ENCODE measurements at places on chromosomes 7 and 10. TPM values are rescaled to one million over a fixed set of nuclear protein-coding genes. Genes with fewer than 3 reads are reported as not detected.

Gene BMPER
- total RNA-seq: not detected

Gene PTPN12
- total RNA-seq: 9.6 TPM

- H3K36me3 ChIP-seq: no peaks in the 10 kb centered on the region
- no peaks in the 10 kb centered on the region for H3K4me1 ChIP-seq
- no peak overlapping the region for H3K4me3 ChIP-seq
- no peak for DNase-seq
- H3K27me3 ChIP-seq: no peaks in the 10 kb centered on the region
These were observed 185.8 kb downstream of the HGF start for GRCh38 chr7:81583882-81584533.

DNA sequence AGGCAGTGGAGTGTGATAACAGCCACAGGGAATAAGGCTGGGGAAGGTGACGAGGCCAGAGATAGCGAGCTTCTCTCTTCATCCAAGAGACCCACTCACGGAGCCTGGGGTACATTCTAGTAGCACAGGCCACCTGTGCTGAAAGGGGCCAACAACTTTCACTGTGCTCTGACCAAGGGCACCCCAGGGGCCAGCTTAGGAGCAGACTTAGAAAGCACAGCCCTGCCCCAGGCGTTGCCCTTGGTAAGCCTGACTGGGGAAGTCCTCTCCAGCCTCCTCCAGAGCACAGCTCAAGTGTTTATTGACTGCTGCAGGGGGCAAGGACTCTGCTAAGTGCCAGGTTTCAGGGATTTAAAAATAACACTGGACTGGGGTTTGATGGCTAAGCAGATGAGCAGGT lies 44.7 kb downstream of the EBF3 start:
- no peak overlapping the region for H3K4me3 ChIP-seq
- H3K27ac ChIP-seq: no peak overlapping the region
- H3K4me1 ChIP-seq: no peaks in the 10 kb centered on the region
- no peaks in the 10 kb centered on the region for H3K27me3 ChIP-seq
- H3K36me3 ChIP-seq: no peaks in the 10 kb centered on the region

All from activated T-helper 2 cell treated with anti-CD3 and anti-CD28 coated beads, Interferon-gamma antibody, Interleukin-2, Interleukin-4, amounts not matched to agents 10 μg/mL and 5 μg/mL and 100 μg/mL, durations not matched to agents 14 hours and 24 hours and 36 hours (primary cell).